ENCODE measurements at places on chromosomes 6 and 20.

GRCh38 chr6:129894921-129895320 lies 33.8 kb upstream of the TMEM244 start:
- DNase-seq, result no peak

- DNase-seq, result no peak
These were observed 18.3 kb upstream of the ASF1A start for GRCh38 chr6:118875672-118876071.

DNA sequence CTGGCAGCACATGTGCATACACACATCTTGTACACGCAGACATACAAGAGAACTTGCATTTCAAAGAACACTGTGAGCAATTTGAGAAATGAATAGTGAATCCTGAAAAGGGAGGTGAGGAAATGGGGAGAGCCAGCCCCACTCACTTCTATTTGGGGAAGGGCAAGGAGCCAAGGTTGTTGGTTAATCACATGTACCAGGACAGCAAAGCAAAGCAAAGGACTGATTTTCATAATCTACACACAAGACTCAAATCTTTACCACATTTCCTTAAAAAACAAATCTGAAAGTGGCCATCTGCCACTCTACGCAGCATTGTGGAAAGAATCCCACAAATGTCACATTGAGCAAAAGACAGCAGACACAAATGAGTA lies 35.0 kb upstream of the KIF16B start:
- no peak for DNase-seq

DNA sequence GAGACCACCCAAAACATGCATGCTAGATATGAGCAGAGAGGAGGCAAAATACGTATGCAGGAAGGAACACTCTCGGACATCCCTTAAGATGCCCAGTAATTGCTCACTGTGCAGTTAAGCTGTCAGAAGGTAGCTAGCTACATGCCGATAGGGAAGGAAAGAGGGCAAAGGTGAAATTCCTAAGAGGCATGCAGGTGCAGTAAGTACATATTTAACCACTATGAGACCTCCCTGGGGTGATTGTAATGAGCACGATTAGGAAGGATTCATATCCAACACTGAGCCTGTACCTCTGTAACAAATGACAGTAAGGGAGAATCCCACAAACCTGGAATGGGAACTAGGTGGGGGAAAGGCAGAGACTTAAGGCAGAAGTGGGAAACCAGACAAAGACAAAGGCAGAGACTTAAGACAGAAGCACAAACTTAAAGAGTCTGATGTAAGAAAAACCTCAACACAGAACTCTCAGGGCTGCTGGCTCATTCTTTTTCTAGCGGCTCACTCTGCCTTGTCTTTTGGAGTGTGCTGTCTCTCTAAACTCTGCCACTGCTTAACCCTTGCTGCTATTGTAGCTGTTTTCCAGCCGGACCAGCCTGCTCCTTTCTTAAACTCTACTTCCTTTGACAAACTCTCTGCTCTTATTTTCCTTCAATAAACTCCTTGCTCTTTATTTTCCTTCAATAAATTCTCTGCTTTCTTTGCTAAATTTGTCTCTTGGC lies 148.1 kb downstream of the UBE3D start:
- no peak for DNase-seq

- DNase-seq, result no peak
These were observed 187.2 kb upstream of the COL21A1 start for GRCh38 chr6:56434606-56435005.

- no peak for DNase-seq
These were observed 26.8 kb downstream of the CSNK2A1 start for GRCh38 chr20:516799-517198.

- DNase-seq, result peak; percentile 58
These were observed 1.7 kb downstream of the KCNK15 start for GRCh38 chr20:44747166-44748004.

GRCh38 chr20:25364180-25364788 lies 26.4 kb downstream of the ABHD12 start:
- no peak for DNase-seq

DNA sequence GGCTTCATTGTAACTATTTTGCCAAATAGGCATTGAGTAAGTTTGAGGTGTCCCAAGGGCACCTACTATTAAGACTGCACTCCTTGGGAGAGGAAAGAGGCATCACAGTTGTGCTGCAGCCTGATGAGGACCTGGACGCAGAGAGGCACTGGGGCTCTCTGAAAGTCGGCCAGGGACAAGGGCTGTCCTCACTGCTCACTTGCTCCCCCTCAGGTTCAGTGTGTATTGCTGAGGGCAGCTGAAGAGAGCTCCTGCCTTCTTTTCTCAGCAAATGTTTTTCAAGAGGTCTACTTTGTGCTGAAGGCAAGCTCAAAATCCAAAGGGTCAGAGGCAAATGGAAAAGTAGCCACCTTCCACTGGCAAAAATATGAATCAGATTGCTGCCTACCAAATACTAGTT lies 331.8 kb downstream of the RIMS1 start:
- no peak for DNase-seq

GRCh38 chr6:39947611-39948068 lies 13.4 kb upstream of the MOCS1 start:
- DNase-seq, result no peak

DNA sequence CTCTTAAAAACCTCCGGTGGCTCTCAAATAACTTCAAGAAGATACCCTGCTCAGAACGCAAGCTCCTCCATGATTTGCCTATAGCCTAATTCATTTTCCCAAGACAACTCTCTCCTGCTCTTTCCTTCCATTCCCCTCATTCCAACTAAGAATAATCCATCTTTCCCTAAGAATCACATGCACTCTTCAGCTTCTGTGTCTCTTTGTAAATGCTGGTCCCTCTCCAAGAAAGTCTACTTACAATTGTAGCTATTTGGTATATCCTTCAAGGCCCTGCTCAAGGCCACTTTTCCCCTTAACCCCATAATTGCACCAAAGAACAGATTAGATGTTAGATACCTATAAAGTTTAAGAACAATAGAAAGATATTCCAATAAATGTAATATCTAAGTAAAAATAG lies 7.4 kb upstream of the HEY2 start:
- no peak for DNase-seq

All from activated CD4-positive, alpha-beta T cell treated with anti-CD3 and anti-CD28 coated beads, Interleukin-2, amount 50 U/mL, for 1 hour (primary cell).